Stimulated activated CD4-positive, alpha-beta T cell treated with anti-CD3 and anti-CD28 coated beads, TNF-alpha, amount 100 ng/mL, for 48 hours (primary cell): ENCODE measurements at places on chromosomes 5 and 9.

DNA sequence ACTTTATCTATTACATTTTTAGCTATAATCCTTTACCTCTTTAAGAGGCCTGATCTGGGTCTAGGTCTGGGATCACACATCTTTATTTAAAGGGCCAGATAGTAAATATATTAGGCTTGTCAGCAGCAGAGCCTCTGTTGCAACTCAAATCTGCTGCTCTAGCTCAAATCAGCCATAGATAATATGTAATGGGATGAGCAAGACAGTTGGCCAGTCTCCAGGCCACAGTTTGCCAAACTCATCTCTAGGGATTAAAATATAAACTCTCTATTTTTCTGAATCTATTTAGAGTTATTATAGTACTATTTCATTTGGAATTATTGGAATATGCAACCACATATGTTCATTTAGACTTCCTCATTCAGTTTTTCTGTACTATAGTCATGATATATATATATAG, 115.9 kb upstream of the MINAR2 start:
- DNase-seq = no peak

DNA sequence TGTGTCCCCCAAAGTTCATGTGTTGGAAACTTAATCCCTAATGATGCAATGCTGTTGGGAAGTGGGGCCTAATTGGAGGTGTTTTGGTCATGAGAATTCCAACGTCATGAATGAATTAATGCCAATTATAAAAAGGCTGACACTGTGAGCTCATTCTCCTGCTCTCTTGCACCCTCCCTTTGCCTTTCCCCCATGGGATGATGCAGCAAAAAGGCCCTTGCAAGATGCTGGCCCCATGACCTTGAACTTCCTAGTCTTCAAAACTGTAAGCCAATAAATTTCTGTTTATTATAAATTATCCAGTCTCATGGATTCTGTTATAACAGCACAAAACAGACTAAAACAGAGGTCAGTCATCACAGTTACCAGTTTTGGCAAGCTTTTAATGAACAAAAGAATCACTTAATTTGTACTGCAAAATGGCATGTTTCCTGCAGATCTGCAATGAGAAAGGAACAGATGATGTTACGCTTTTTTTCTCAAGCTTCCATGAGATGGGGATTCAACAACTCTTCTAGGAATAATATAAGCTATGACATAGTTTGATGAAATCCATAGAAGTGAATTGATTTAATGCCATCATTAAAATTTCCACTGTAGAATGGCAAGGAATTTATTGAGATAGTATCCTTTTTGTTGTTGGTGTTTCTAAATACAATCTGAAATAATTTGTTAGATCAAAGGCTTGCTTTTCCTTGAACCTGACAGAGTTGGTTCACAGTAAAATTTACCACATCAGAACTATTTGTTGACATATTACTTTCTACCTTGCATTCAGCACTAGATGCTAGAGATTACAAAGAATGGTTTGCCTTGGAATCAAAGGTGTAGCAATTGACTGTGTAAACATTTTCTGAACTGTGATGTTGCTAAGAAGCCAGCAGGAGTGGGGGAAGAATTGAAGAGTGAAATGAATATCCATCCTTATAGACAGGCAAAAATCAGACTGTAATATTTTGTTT, 29.3 kb upstream of the RFK start:
- DNase-seq = no peak

DNA sequence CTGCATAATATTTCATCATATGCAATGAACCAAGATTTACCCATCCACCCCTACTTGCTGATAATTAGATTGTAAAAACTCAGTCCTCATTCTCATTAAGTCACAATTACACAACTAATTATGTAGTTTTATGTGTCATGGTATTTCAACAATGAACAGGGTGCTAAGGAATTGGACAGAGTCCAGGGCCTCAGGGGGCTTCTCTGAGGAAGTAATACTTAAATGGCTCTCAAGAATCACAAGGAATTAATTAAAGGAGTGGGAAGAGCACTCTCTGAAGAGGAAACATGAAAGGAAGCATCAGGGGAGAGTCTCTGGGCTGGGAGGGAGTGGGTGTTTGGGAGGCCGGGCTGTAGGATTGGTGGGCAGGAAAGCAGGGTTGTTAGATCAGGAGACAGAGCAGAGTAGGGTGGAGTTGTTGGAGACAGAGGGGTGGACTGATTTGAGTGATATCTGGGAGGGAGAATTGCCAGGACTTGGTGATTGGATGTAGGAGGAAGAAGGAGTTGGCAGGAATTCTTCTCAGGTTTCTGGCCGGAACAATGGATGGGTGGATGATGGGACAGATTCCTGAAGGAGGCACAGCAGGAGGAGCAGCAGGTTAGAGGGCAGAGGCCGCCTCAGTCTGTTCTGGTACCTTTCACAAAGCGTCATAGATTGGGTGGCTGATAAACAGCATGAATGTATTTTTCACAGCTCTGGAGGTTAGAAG, 23.0 kb upstream of the NSG2 start:
- DNase-seq = no peak

- DNase-seq = no peak
Observed at GRCh38 chr5:92505925-92506324, 1075.1 kb downstream of the NR2F1-AS1 start.

- no peak for DNase-seq
Observed at GRCh38 chr5:81268521-81269196, 32.7 kb upstream of the ZCCHC9 start.

- DNase-seq = no peak
Observed at GRCh38 chr9:20532584-20532983, 89.7 kb downstream of the MLLT3 start.

DNA sequence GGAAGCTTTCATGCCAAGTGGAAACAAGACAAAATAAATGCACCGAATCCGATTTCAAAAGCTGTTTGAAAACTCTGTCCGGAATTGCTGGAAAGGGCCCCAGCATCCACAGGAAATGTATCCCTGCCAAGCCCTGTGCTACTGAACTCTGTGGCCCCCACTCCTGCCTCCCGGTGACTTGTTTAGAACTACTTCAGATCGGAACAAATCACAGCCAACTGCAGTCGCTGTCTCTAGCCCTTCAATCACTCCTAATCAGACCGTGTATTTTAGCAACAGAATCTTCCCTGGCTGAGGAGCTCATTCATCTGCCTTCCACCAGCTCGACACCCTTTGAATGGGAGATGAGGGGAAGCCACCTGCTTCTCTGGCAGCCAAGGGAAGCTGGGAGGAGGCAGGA, 94.1 kb downstream of the KCNIP1 start:
- no peak for DNase-seq

GRCh38 chr5:45454114-45454513, 242.1 kb downstream of the HCN1 start:
- DNase-seq = no peak

DNA sequence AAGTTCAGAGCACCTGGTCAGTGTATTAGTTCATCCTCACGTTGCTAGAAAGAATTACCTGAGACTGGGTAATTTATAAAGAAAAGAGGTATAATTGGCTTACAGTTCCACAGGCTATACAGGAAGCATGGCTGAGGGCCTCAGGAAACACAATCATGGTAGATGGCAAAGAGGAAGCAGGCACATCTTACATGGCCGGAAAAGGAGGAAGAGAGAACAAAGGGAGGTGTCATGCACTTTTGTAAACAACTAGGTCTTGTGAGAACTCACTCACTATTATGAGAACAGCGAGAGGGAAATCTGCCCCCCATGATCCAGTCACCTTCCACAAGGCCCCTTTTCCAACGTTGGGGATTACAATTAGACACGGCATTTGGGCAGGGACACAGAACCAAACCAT, 28.8 kb upstream of the CAVIN4 start:
- DNase-seq = no peak

GRCh38 chr9:117340422-117340821, 74.4 kb downstream of the ASTN2 start:
- DNase-seq = no peak

DNA sequence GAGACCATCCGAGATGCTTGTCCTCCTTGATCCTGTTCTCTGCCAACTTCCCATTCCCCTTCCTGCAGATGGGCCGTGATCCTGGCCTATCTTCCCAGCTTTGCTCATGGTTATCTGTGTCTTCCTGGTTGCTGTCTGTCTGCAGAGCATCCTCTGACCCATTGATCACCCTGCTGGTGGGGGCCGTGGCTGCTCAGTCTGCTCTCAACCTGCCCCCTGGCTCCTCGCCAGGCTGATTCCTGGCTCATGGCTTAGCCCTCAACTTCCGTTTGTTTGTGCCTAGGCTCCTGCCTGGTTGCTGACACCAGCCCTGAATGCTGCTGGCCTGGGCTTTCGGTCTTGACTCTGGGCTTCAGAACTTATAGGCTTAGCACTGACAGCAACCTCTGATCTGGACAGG, 67.1 kb upstream of the SMIM15 start:
- no peak for DNase-seq

- DNase-seq = no peak
Observed at GRCh38 chr5:7794311-7794710, 56.6 kb downstream of the CFAP90 start.

- no peak for DNase-seq
Observed at GRCh38 chr5:59843511-59844213, 49.9 kb downstream of the PDE4D start.

DNA sequence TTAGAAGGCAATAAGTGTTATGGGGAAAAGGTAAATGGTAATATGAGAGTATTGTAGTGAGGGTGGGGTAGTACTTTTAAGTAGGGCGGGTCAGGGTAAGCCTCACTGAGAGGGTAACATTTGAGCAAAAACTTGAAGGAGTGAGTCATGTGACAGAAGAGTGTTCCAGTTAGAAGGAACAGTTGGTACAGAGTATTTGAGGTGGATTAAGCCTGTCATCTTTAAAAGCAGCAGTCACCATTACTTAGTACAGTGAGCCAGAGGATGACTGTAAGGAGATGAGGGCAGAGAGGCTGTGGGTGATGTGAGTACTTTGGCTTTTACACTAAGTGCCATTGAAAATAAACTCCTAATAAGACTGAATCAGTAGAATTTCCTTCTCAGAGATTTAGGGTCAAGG, 54.8 kb downstream of the UBAP1 start:
- DNase-seq = no peak

DNA sequence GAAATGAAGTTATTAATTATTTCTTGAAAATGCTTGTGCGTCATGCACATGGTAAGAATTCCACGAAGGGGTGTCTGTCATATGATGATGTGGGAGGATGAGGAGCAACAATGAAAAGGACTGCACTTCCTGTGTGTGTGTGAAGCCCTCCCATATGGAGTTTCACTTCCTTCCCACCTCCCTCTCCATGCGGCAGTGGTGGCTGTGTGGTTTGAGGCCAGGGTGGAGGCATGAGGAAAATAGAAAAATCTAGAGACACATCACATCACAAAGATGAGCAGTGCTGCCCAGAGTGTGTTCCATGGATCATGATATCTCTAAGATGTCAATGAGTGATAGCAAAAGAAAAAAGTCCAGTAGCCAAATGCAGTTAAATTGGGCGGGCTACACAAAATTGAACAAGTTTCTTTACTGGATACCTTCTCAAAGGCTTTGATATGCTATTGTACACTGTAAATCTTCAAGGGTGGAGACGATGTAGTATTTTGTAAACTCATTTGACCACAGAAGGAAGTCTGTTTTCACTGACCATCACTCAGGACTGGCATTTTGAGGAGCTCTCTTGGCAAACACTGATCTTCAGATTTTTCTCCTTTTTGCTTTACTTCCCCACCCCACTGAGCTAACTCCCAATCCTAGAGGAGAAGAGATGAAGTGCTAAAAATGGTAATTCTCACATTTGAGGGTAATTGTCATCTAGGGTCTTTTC, 55.7 kb upstream of the EQTN start:
- DNase-seq = no peak

DNA sequence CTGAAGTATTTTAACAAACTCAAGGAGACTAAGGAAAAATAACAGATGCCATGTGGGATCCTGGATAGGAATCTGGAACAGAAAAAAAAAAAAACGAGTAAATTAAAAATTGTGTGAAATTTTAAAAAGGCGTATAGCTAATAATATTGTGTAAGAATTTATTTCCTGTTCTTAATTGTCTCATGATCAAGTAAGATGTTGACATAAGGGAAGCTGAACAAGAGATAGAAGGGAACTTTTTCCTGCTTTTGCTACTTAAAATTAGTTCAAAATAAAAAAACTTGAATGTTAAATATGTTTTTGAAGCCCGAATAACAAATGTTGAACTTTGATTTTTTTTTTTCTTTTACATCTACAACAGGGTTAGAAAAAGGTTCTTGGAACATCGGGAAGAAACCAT, 10.5 kb downstream of the SNAPC3 start:
- no peak for DNase-seq

DNA sequence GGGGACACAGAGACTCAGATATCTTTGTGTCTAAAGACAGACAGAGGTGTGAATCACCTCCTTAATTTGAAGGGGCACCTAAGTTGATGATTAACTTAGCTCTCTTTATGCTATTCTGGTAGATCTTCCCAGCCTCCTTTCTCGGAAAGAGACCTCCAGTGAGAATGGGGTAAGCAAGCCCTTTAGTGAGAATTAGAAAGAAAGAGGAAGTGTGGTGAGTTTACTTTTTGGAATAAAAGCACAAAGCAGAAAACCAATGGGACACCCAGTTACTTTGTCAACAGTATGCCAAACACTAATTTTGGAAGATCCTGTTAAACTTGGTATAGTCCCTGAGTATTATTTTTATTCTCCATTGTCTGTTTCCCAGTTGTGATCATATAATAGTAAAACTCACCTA, 302.8 kb upstream of the RASA1 start:
- DNase-seq = no peak
